ENCODE measurements at places on chromosomes 2 and 18.

DNA sequence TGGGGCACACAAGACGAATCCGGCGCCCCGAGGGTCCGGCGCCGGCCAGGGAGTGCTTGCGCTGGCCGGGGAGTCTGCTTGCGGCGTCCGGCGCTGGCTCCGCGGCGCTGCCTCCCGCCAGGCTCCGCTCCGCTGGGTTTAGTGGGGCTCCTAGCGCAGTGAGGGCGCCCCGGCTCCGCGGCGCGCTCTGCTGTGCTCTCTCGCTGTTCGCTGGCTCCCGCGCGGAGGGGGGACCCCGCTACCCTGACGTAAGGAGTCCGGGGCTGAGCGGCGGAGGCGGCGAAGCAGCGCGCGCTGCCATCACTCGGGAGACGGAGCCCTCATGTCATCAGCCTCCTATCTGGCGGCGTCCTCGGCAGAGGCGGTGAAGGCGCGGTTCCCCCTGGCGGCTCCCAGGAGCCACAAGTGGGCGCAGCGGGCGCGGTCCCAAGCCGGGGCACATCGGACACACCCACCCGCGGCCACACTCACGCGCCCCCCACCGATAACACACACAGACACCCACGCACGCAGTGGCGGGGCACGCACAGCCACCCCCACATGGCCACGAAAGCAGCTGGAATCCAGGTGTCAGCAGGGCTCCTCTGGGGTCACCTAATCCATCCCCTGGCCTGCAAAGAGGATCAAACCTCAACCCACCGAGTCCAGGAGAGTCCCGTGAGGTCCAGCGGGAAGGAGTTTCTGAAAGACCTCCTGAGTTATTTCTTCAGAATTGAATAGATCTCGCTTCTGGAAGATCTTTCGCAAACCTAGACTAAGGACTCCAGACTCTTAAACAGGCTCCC is at the start of gene C1QL2:
TSS of gene C1QL2 (minus strand) at position 189 of the 785 bp plus-strand sequence. CDS start 482 bp downstream, outside the sequence.
- no peak for DNase-seq

DNA sequence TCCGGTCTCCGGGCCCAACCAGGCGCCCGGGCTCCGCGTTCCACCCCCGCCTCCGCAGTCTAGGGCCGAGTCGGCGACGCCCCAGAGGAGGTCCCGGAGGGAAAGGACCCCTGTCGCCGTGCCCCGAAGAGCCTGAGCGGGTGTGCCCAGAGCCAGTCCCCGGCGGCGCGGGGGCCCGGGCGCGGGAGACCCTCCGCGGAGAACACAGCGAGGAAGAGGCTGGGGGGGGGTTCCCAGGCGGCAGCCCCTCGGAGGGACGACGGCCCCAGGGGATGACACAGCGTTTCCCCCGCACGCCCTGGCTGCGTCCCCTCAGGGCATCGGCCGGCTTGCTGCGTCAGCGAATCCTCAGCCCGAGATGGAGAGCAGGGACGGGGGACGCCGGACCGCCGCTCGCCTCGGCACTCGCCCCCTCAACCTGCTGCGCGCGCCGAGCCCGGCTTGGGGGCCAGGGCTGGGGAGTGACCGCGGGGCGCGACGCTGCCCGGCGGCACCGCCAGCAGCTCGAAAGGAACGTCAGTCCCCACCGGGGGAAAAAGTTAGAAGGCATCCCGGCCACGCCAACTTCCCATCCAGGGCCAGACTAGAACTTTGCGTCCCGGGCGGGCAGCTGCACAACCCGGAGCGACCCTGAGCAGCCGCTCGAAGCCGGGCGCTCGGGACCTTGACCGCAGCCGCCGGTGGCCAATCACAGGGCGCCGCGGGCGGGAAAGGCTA is 711 bp downstream of the SFXN5 start:
- no peak for DNase-seq

- DNase-seq = no peak
These were observed 156.3 kb upstream of the NT5C1B start for GRCh38 chr2:18745431-18746272.

DNA sequence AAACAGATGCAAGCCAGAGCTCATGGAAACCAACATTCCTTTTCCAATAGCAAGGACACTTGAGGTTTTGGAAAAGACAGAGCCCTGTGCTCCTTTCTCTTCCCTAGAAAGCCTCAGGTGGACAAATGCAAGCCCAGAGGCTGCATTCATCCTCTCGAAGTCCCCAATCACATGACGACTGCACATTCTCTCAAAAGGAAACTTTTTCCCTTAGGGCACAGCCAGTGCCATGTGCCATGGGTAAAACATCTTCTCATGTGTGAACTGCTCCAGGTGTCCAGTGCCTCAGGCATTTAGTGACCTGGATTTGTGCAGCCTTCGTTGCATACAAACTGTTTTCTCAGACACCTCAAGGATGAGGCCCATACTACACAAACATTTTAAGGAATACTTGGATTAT is 140.7 kb downstream of the LAMA1 start:
- no peak for DNase-seq

GRCh38 chr2:108271691-108272253 is 16.9 kb upstream of the SULT1C2 start:
- DNase-seq = no peak

Data from NCI-H1694 (cell line).